Stimulated activated CD8-positive, alpha-beta memory T cell treated with anti-CD3 and anti-CD28 coated beads, Interleukin-12 subunit alpha, Interleukin-12 subunit beta, amount 100 ng/mL, for 4 hours (primary cell): ENCODE measurements at places on chromosomes 16 and 17.
A peak's percentile ranks its signal among the peaks of the same experiment; 100 is the strongest.

DNA sequence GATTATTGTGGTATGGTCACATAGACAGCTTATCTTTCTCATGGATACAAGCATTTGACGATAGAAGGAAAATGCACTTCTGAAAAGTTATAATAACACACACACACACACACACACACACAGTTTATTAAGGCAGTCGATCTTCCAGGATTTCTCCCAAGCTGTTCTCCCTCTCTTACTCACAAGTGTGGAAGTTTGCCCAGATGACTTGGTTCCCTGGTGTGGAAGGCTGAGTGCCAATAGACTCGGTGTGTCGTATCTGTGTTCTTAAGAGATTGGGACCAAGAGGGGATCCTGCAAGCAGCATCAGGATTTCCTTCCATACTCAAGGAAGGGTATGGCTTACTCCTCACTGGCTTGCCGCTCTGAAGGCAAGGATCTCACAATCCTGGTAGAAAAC is 279.6 kb downstream of the HS3ST3B1 start:
- DNase-seq, result no peak

- DNase-seq, result peak; percentile 55
Observed at GRCh38 chr17:49997773-49998703, 3.0 kb upstream of the DLX3 start.

DNA sequence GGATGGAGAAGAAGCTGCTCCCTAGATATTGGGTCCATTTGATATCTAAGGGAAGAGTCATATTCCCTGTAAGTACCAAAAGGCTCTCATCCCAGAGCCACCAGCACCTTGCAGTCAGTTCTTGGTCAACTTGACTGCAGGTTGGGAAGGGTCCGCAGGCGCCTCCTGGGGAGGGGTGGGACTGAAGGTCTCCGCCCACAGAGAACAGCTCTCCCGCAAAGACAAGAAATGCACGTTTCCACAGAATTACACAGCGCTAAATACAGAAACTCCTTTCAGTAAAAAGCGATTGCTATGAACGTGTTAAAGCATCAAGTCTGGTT is 864 bp upstream of the CTCF start:
- DNase-seq, result no peak

DNA sequence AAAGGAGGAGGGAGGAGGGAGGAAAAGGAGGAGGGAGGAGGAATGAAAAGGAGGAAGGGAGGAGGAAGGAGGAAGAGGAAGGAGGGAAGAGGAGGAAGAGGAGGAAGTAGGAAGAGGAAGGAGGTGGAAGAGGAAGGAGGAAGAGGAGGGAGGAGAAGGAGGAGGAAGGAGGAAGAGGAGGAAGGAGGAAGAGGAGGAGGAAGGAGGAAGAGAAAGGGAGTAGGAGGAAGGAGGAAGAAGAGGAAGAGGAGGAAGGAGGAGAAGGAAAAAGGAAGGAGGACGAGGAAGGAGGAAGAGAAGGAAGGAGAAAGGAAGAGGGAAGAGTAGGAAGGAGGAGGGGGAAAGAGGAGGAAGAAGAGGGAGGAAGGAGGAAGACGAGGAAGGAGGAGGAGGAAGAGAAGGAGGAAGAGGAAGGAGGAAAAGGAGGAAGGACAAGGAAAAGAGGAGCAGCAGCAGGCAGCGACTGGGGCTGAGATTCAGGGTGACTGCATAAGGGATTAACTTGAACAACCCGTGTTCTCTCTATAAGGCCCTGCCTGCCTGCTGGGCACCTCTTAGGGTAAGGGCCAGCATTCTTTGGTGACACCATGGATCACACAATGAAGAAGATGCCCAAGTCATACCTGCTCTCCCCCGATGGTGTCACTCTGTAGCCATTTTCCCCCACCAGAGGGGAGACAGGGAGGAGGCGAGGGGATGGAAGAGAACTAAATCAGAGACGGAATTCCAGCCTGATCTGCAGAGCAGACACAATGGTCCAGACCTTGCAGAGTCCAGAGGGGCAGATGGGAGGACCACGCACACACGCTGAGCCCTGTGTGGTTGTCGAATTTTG is 1.4 kb upstream of the IL34 start:
- no peak for DNase-seq

DNA sequence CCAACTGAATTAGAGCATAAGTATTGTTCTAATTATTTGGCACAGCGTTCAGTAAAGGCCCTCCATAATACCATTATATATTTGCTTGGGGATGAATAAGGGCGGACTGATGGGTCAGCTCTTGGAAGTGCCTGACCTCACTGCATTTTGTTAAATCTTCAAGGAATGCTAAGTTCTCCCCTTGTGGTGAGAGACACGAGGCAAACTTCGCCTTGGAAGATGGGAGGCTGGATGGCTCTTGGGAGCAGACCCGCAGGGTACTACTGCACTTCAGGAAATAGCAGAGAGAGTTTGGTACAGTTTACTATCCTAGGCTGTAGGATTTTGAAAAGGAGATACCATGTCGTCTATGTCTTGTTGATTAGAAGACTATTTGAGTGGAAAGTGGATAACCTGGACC is 87.0 kb upstream of the RPRML start:
- no peak for DNase-seq

- no peak for DNase-seq
Observed at GRCh38 chr17:58283674-58284612, 3.2 kb upstream of the MPO start.

- no peak for DNase-seq
Observed at GRCh38 chr17:46865100-46865499, 13.7 kb downstream of the WNT9B start.

GRCh38 chr17:35795007-35795870 is at the start of gene MMP28:
TSS of gene MMP28 (minus strand) at chr17:35795641. CDS start at chr17:35795377, 264 bp downstream.
- peak; percentile 32 for DNase-seq

DNA sequence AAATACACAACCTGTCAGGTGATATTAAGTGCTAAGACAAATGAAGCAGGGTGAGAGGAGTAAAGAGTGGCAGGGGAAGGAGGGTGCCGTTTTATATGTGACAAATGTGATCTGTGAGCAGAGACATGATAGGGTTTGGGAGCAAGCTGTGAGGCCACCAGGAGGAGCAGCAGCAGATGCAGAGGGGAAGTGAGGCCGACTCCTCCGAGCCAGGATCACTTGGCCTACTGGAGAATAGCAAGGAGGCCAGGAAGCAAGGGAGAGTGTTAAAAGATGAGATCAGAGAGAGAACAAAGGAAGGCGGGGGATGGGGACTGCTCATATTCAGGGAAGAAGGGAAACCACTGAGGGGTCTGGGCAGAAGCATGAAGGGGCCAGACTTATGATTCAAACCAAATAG is 129.4 kb downstream of the TANGO6 start:
- DNase-seq, result no peak

GRCh38 chr17:2283302-2283701 is 20.3 kb downstream of the SMG6 start:
- DNase-seq, result no peak

DNA sequence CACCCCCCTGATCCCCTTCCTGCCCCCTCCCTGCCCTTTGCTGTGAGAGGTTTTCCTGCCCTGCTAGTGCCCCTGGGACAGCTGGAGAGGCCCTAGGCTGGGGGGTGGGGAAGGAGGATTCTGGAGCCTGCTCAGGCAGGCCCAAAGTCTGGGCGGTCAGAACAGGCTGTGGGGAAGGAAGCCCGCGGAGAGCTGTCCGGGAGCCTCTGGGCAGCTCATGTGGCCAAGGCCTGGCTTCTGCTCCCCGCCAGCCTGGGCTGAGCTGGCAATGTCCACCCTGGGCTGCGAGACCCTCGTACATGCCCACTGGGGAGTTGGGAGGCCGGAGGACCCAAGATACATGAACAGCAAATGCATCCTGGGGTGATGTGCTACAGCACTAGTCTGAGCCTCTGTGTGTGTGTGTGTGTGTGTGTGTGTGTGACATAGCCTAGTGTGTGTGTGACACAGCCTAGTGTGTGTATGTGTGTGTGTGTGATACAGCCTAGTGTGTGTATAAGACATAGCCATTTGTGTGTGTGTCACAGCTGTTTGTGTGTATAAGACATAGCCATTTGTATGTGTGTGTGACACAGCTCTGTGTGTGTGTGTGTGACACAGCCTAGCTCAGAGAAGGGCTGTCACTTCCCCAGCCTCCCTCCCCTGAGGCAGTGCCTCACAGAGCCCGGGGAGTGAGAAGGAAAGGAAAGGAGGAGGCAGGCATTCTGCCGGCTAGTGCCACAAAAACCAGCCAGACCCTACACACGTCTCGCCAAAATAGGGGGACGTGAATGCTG is 201.4 kb upstream of the CIBAR2 start:
- no peak for DNase-seq

DNA sequence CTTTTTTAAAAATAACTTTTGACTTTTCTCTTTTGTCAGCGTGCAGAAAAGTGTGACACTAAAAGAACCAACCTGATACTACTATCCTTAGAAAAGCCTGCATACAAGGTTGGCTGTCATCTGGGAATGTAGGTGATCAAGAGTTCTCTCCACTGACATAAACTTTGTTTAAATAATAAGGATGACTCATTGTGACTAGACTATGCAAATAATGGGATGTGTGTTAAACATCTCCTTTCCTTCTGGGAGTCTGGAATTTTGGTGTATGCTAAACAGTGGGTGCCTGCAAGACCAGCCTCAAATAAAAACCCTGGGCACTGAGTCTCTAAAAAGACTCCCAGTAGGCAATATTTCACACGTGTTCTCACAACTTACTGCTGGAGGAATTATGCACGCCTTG is 373.4 kb downstream of the CNTNAP4 start:
- no peak for DNase-seq

GRCh38 chr17:66946251-66946650 is 18.3 kb upstream of the CACNG4 start:
- no peak for DNase-seq

DNA sequence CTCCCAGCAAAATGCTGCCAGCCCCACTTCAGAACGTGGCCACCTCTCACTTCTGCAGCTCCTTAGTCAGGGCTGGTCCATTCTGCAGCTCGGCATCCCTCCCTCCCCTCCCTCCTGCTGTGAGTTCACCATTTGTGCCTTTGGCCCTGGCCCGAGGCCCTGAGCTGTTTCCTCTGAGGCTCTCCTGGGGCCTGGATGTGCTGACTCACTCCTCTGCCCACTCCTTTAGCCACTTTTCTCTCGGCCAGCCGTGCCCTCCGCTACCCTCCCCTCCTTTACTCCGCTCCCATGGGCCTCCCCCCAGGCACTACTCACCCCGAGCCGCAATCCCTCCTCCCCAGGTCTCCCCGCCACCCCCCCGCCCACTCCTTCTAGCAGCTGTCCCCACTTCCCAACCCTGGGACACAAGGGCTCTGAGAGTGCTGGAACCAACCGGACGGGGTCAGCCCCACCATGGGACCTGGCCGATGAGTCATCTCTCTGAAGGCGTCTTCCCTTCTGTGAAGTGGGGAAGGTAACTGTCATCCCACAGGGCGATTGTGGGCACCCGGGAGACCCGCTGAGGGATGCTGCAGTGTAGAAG is 11.5 kb downstream of the KCNG4 start:
- no peak for DNase-seq

DNA sequence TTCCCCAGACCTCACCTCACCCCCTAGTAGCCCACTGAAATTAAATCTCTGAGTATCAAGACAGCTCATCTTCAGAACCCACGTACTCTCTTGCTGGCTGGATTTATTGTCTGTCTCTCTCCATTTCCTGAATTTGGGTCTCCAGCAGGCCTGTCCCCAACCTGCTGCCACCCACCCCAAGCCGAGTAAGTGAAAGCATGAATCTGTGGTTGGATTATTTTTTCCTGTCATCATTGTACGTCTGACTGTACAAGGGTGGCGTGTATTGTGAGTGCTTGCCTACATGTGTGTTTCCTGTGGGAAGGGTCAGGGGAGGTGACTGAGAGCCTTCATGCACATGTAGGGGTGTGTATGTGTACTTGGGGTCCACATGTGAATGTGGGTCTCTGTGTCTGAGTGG is 5.4 kb downstream of the TNP2 start:
- no peak for DNase-seq

GRCh38 chr17:54982399-54982798 is 13.8 kb downstream of the STXBP4 start:
- DNase-seq, result no peak

DNA sequence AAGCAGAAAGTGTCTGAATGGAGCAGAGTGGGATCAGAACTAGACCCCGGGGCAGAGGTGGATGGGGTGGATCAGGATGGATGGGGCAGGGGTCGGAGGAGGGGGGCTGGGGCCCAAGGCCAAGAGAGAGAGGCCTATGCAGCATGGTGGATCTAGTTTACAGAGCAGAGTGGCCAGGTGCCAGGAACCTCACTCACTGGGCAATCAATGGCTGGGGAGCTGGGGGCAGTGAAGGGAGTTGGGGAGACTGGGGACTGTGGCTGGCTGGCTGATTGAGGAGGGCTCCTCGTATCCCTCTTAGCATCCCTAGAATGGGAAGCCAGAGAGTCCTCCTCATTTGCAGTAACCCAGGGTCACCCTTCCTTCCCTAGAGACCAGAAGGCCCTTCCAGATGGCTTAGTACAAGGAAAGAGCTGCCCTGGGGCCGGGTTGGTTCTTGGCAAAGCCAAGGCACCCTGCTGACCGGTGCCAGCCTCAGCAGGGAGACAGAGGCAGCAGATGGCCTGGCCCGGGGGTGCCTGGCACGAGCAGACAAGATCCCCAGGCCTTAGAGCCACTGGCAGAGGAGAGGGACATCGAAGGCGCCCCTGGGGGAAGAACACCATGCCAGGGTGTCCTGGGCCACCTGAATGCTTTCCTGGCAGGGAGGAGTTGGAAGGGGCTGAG is 36.8 kb downstream of the SRCIN1 start:
- no peak for DNase-seq

GRCh38 chr17:35740216-35740615 is 8.8 kb downstream of the RASL10B start:
- DNase-seq, result no peak

DNA sequence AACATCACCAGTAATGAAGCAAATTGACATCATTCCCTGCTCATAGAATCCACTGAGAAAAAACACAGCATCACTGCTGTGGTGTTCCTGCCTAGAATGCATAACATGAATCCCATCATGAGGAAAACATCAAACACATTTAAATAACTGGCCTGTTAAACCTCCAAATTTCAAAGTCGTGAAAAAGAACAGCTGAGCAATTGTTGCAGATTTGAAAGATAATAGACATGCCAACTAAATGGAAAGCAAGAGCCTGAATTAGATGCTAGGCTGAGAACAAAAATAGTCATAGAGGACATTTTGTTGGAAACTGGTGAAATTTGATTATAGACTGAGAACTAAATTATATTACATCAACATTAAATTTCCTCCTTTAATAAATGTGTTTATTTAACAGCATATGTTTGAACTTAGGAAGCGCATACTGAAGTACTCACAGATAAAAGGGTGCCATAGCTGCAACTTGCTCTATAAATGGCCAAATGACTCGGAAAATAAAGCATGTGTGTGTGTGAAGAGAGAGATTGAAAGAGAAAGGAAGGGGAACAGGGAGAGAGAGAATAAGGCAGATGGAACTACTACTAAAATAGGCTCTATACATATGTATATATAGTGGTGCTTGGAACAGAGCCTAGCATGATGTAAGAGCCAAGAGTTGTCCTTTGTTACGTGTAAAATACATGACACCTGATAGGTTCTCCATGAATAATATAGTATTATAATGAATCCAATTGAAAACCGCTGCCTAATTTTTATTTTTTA is 305.0 kb upstream of the MON1B start:
- DNase-seq, result no peak
